Fibroblast of skin of scalp (primary cell): ENCODE measurements at places on chromosomes 3 and 15.
A peak's percentile ranks its signal among the peaks of the same experiment; 100 is the strongest.

GRCh38 chr15:87986776-87987175 is 269.8 kb downstream of the NTRK3 start:
- DNase-seq, result no peak

GRCh38 chr3:44045476-44046275 is 196.0 kb upstream of the TOPAZ1 start:
- DNase-seq, result peak; percentile 44

GRCh38 chr3:196220991-196221390 is 4.7 kb downstream of the SLC51A start:
- DNase-seq, result no peak

GRCh38 chr3:128879991-128880390 is 571 bp downstream of the ACAD9 start:
- DNase-seq, result no peak

DNA sequence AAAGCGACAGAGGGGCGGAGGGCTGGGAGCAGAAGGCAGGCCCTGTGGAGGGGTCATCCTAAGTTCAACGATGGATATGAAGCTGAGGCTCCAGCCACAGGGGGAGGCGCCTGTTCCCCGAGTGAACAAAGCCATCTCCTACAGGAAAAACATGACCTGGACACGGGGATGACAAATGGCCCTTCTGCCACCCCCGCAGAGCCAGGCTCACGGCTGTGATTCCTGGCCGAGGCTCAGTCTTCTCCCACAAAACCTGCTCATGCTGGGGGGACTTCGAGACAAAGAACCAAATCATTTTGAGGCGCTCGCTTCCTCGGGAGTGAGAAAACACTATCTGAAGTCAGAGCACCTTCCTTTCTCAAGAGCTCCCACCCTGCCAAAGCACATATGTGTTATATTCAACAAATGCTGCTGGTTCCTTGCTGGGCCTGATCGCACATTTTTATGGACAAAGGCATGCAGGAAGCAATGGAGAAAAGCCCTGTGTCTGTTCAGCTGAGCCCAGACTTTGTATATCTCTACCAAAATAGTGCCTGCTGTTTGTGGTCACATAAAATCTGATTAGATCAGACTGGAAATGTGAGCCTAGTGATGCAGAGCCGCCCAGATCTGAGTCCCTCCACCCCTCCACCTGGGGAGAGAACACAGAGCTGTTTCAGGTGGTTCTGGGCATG is 5.6 kb downstream of the RBP1 start:
- DNase-seq, result peak; percentile 46

DNA sequence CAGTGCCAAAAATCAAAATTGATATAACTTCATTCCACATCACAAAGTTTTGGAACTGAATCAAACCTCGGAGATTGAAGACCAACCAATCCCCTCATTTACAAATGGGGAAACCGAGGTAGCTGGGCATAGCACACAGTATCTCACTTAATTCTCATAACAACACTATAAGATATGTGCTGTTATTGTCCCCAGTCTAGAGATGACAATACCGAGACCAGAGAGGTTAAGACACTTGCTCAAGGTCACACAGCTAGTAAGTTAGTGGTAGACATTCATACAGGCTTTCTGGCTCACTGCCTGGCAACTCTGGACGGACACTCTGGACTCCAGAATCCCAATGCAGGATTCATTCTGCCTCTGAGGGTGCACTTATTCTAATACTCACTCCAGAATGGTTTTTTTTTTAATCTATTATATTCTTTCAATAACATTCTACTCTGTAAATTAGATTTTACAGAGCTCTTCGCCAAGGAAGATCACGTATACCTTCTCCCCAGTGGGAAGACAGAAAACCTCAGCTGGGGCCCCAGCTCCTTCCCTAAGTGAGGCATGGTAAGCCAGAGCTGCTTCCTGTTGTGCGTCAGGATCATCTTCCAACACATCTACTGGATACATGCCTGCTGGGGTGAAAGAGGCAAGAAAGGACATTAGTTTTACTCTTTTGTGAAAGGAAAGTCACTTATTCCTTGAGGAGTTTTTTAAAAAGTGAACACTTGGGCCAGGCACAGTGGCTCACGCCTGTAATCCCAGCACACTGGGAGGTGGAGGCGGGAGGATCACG is 128.4 kb upstream of the IGF1R start:
- DNase-seq, result no peak

GRCh38 chr3:119676020-119676419 is 1.2 kb downstream of the COX17 start:
- no peak for DNase-seq

GRCh38 chr15:93382200-93382820 is 293.3 kb upstream of the RGMA start:
- no peak for DNase-seq

DNA sequence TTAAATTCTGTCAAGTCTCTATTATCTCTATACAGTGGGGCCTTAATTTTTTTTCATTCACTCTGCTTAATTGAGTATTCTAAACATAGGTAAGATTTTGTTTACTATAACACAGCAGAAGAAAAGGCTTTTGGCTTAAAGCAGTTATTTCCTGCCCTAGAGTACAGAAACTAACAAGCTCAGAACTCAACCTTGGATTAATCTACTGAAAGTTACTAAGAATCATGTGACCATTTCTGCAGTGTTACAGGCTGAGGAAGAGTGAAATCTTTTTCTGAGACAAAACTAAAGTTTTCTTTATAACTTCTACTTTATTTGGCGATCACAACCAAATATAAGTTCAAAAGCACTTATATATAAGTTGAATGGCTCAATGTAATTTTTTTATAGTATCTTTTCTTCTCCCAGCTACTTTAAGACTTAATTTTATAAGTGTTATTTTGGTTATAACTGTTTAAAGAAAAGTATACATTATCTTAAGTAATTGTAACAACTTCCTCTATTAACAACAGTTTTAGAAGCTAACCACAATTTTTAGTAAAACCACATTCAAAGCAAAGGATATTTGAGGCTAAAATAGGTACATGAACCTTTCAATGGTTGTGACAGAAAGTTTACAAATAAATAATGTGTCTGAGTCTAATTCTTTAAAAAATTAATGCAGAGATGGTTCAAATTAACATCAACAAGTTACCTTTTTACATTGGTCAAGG is 240.6 kb upstream of the NAALADL2 start:
- no peak for DNase-seq

DNA sequence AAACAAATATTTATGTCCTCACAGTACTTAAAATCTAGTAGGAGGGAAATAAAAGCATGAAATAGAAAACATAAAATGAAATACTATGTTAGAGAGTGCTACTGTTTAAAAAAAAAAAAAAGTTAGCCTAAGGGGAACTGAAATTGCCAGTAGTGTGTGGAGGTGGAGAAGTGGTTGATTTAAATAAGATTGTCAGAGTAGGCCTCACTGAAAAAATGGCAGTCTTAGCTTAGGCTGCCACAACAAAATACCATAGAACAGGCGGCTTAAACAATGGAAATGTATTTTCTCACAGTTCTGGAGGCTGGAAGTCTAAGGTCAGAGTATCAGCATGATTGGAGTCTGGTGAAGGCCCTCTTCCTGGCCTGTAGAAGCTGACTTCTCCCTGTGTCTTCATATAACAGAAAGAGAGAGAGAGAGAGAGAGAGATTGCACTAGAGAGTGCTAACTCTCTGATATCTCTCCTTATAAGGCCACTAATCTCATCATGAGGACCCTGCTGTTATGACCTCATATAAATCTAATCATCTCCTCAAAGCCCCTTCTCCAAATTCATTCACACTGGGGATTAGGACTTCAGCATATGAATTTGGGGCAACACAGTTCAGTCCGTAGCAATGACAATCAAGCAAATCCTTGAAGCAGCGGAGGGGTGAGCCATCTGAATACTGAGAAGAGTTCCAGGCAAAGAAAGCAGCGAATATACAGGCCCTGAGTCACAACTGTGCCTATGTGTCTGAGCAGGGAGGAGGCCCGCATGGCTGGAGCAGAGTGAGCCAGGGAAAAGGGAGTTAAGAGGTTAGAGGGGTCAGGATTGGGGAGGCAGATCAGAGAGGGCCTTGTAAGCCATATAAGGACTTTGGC is 23.6 kb upstream of the LRRC34 start:
- no peak for DNase-seq

DNA sequence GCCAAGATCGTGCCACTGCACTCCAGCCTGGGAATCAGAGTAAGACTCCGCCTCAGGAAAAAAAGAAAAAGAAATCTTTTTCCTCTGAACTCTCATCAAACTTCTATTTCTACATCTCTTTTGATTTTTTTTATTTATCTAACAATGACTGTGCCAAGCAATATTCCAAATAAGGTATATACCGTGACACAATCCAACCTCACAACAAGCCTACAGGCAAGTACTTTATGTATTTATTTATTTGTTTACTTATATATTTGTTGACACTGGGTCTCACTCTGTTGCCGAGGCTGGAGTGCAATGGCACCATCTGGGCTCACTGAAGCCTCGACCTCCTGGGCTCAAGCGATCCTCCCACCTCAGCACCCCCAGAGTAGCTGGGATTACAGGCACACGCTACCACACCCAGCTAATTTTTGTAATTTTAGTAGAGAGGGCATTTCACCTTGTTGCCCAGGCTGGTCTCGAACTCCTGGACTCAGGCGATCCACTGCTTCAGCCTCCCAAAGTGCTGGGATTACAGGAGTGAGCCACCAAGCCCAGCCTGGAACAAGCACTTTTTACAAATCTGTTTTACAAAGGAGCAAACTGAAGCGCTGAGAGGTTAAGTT is 94.9 kb upstream of the CHD2 start:
- DNase-seq, result no peak

DNA sequence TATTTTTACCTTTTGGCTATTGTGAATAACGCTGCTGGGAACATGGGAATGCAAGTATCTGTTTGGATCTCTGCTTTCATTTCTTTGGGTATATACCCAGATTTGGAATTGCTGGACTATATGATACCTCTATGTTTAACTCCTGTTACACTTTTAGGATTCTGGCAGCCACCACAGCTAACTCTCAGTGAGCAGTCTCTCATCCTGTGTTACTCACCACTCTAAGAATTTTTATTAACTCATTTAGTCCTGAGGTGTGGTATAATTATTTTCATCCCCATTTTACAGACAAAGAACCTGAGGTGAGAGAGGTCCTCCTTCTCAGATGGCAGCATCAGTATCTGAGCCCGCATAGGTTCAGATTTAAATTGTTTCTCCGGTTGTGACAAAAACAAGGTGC is 1.1 kb downstream of the SPATA12 start:
- DNase-seq, result no peak

DNA sequence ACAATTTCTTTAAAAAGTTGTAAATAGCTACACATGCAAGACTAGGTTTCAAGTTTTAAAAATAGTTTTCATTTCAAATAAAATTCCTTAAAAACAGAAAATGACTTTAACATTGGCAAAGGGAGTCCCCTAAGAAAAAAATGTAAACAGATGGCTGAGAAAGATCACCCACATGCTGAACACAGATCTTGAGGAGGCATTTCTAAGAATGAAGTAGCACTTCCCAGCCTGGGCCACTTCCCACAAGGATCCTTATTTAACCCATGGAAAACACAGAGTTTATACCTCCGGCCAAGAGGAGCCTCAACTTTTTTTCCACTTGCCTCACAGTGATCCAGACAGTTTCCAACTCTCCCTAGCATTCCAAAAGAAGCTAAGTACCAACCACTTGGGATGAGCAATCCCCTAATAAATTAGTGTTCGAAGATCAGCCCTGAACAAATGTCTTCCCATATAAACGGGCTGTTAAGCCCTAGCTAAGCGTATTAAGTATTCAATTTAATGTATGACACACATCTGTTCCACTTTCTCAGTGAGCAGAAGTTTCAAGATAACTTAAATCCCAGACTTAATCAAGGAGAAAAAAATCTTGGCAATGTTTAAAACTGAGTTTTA is 61.4 kb downstream of the GADL1 start:
- no peak for DNase-seq

- DNase-seq, result no peak
Measured at GRCh38 chr3:166445865-166446264, 608.6 kb upstream of the BCHE start.

GRCh38 chr15:73867426-73867825 is 5.9 kb upstream of the TBC1D21 start:
- no peak for DNase-seq

- DNase-seq, result no peak
Measured at GRCh38 chr15:85614059-85614458, 180.7 kb downstream of the KLHL25 start.

DNA sequence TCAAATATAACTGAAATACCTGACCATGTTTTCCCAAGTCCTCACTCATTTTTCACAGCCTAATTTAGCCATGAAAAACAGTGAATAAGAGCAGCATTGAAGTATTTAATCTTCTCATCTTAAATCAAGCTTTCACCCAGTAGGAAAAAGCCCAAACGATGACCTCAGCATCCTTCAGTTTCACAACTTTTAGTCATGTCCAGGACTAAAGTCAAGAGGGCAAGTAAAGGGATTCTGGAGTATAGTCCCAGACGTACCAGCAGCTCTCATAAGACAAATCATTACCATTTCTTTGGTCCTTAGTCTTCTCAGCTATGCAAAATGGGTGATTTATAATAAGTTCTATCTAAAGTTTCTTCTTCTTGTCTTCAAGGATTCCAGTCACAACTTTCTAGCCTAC is 237.3 kb downstream of the IL5RA start:
- DNase-seq, result no peak

- no peak for DNase-seq
Measured at GRCh38 chr3:127804141-127804540, 18.2 kb downstream of the MGLL start.

DNA sequence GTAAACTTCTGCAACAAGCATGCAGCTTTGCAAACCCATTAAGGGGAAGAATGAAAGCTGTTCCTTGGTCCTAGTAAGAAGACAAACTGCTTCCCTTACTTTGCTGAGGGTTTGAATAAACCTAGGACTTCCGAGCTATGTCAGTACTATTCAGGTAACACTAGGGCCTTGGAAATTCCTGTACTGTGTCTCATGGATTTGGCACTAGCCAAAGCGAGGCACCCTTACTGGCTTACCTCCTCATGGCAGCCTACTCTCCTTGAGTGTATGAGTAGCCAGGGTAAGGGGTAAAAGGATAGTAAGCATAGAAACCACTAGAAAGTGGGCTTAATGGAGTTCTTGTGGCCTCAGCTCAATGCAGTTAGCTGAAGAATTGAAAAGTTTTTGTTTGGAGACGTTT is 224.2 kb downstream of the P3H2 start:
- no peak for DNase-seq

DNA sequence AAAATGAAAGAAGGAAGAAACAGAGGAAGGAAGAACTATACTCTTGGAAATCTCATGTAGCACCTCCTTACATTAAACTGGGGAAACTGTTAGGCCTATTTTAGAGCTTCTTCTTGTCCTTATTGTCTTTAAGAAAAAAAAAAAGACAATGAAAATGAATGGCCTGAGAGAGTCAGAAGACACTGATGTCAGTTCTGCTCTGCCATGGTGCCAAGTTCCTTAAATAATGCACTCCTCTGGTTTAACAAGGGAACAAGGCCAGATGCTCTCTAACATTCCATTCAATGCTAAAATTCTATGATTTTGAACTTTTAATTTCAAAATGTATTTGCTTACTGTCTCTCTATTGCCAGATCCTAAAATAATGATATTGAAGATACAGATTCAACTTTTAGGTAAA is 4.4 kb upstream of the MBNL1 start:
- DNase-seq, result no peak

- DNase-seq, result no peak
Measured at GRCh38 chr3:51692980-51693395, 13.9 kb upstream of the GRM2 start.

GRCh38 chr15:65986416-65986815 is 117.1 kb downstream of the RAB11A start:
- no peak for DNase-seq
